ENCODE measurements at places on chromosomes 2 and 18.

DNA sequence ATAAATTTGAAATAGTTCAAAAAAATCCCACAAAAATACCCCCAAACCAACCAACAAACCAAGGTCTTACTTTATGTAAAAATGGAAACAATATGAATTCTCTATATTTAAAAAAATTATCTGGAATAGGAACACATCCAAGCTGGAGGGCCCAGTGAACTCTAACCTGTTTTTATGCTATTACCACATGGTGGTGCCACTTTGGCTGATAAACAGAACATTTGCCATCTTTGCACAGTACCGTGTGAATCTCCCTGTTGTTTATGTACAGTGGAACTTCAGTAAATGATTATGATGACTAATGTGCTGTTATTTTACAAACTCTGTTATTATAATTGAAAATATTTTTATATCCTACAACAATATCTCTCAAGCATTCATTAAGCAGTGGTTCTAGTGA, 145.3 kb upstream of the SMAD7 start:
- DNase-seq, result no peak

GRCh38 chr2:15082105-15083058, 449.9 kb downstream of the LRATD1 start:
- no peak for DNase-seq

DNA sequence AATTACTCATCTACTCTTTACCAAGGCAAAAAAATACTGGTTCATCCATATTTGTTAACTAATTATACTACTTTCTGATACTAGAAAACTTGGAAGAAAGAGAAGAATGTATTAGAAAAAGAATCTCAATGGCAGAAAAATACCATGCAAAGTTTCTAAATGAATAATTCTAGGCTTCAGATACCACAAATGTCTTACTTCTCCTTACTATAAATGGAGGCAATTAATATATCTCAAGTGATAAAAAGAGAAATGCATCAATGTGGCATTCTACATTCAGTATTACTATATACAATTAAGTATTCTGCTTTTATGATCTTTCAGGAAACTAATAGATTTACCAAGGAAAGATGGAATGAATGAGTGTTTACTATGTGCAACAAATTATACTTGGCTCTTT, 85.5 kb downstream of the ITSN2 start:
- DNase-seq, result no peak

DNA sequence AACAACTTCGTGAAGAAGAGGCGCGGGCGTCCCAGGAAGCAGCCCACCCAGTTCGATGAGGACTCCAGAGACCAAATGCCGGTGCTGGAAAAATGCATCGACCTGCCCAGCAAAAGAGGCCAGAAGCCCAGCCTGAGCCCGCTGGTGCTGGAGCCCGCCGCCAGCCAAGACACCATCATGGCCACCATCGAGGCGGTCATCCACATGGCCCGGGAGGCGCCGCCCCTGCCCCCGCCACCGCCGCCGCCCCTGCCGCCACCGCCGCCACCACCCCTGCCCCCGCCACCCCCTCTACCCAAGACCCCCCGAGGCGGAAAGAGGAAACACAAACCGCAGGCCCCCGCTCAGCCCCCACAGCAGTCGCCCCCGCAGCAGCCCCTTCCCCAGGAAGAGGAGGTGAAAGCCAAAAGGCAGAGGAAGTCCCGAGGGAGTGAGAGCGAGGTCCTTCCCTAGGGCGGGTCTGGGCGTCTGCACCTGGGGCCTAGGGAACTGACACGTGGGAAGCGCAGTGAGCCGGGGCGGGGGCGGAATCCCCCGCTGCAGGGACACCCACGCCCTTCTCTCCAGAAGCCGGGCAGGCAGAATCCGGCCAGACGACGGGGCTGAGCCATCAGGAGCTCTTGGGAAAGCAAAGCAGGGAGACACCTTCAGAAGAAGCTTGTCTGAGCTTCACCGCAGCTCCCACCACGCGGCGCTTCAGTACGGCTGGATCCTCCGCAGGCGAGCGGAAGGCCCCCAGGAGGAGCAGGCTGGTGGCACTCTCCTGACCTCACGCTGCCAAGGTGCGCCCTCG, 382.8 kb downstream of the SETBP1 start:
- DNase-seq, result no peak

DNA sequence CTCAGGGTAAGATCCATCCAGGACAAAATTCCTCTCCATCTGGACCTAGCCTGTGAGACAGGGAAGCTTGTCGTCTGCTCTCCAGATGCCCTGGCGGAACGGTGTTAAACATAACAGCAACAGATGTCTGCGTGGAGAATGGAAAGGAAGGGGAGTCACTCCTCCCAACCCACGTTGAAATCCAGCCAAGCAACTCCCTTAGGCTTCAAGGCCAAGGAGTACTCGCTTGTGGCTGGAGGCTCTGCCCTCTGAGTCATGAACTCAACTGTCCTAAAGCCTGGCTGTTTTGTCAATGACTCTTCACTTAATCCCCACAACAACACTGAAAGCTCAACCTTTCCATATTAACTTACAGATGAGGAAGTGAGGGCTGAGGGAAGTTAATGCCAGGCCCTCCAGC, 42.2 kb downstream of the TPO start:
- DNase-seq, result no peak

DNA sequence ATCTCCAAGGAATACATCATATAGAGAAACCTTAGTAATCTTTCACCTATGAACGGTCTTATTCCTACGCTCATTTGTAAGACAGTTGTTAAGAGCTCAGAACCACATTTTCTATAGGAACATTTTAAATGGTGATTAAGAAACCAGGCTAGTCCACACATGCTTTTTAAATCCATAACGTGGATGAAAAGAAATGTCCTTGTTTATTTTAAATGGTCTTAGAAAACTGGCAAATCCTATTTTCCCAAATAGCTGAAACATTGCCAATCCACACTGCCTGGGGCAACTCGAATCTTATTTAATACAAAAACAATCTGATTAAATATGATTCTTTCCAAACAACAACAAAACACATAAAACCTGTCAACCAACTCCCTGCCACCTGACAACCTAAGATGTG, 23.7 kb downstream of the METTL8 start:
- no peak for DNase-seq

DNA sequence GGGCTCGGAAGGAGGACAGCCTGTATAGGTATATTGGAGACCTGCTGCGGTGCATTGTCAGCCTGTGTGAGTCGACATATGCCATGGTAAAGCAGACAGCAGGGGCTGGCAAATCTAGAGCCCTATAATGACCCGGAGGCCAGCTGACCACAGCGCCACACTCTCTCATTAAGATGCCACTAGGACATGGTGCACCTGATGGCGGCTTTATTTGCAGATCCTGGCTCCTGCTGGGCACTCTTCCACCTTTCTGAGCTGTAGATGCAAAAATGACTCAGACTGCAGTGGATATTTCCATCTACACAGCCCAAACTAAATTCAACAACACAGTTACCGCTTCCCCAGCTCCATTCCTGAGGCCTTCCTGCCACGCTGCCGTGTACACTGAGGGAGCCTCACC, 389.9 kb downstream of the TNS1 start:
- no peak for DNase-seq

DNA sequence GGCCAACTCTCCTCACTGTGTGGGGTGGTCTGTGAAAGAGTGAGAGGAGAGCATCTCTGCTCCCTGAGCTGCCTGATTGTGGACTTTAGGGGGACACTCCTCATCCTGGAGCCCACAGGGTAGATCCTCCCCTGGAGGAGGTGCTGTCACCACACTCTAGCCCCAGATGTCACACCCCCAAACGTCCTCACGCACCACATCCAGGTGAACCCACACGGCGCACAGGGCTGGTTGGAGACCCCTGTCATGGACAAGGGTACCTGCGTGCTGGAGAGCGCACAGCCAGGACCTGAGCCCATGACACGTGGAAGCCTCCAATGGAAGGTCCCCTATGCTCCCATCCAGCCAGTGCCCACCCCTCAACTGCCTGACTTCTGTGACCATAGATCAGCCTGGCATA, 10.5 kb downstream of the AGXT start:
- no peak for DNase-seq

All from GM19239 (cell line).